Activated CD4-positive, alpha-beta T cell treated with anti-CD3 and anti-CD28 coated beads, Interleukin-10, Interleukin-2, amounts not matched to agents 100 ng/mL and 50 ng/mL, durations not matched to agents 16 hours and 8 hours (primary cell): ENCODE measurements at places on chromosomes 11 and 22.
A peak's percentile ranks its signal among the peaks of the same experiment; 100 is the strongest.

- DNase-seq: no peak
Observed at GRCh38 chr11:34478845-34479663, 34.5 kb downstream of the ELF5 start.

- no peak for DNase-seq
Observed at GRCh38 chr22:20089977-20090729, 10.1 kb downstream of the DGCR8 start.

- DNase-seq: peak; percentile 83
Observed at GRCh38 chr22:23521441-23522113, 58.5 kb downstream of the IGLL1 start.

DNA sequence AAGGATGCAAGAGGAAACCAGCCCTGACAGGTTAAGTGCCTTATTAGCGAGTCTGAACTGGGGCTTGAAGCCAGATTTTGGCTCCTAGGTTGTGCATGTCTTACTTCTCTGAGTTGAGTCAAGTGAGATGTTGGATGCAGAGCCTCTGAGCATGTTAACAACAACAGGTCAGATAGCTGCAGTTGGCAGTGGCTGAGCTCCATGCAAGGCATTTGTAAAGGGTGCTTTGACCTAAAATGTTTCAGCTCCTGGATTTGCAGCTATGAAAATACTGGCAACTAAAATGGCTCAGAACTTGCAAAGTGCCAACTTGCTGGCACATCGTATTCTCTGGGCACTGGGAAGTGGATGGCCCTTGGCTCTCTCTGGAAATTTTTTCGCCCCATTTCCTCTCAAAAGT lies 16.4 kb upstream of the CSRP3 start:
- no peak for DNase-seq

DNA sequence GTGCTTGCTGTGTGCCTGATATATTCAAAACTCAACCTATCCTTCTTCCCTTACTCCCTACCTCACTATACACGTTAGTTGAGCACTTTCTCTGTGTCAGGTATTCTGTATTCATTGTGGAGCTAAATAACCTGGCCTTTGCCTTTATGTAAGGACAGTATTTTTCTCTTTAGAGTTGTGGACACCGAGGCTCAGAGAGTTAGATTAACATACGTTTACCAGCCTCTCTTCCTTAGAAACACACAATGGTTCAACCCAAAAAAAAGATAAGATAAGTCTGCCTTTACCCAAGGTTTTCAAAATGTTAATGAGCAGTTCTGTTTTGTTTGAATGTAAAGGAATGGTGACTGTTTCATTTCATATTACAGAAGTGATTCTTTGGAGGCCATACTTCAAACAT lies 45.0 kb downstream of the CBL start:
- DNase-seq: no peak

GRCh38 chr22:31530823-31531195 lies 34.5 kb downstream of the SFI1 start:
- DNase-seq: no peak

GRCh38 chr11:13229711-13230318 lies 47.8 kb upstream of the BMAL1 start:
- DNase-seq: no peak

DNA sequence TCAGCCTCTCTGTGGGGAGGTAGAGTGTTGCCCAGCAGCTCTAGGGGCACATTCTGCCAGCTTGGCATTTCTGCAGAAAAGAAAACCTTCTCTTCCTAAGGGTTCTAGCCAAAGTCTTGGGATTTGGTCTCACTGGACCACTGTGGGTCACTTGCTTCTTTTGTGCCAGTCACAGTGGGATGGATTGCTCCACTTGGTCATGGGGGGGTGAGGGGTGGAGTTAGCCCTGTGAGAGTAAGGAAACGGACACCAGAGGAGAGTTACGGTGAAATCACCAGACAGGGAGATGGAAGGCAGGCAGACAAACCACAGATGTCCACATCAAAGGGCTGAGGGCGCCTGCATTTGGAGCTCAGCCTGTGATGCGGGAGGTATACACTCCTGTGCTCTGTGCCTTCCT lies 10.8 kb downstream of the SGSM1 start:
- DNase-seq: no peak

- peak; percentile 80 for DNase-seq
Observed at GRCh38 chr22:20429254-20430100, 8.1 kb downstream of the SCARF2 start.

GRCh38 chr22:17366329-17366728 lies 2.9 kb upstream of the CECR2 start:
- no peak for DNase-seq

DNA sequence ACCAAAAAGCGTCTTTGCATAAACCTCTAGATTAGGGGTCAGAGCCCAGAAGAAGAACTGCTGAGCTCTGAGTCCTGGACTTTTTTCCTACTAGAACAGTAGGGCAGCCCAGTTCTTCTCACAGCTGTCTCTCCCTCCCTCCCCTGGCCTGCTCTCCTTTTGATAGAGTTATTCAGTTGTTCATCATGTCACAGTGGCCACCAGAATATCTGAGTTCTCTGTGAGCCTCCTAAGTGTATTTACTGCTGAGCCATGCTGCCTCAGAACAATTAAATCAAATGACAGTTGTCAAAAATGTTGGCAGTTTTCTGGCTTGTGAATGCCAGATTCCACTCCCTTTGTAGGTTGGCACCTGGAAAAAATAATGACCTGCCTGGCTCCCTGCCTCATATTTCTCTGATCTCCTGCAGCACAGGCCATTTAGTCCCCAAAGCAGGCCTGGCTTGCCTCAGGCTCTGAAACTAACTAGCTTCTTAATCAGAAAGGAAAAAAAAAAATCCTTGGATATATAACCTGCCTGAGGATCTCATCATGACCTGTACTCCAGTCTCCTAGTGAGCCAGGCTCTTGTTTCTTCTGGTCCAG lies 377.4 kb upstream of the LARGE1 start:
- no peak for DNase-seq

GRCh38 chr11:77174559-77174958 lies 46.5 kb downstream of the MYO7A start:
- no peak for DNase-seq

- DNase-seq: peak; percentile 32
Observed at GRCh38 chr11:45092901-45093760, 53.3 kb upstream of the PRDM11 start.

GRCh38 chr22:48867891-48868290 lies 959.8 kb downstream of the BRD1 start:
- DNase-seq: no peak

- DNase-seq: no peak
Observed at GRCh38 chr11:82007521-82007920, 726.1 kb downstream of the FAM181B start.

- DNase-seq: no peak
Observed at GRCh38 chr11:115606498-115607220, 102.4 kb upstream of the CADM1 start.

GRCh38 chr11:36848660-36849059 lies 250.6 kb upstream of the RAG2 start:
- DNase-seq: no peak

DNA sequence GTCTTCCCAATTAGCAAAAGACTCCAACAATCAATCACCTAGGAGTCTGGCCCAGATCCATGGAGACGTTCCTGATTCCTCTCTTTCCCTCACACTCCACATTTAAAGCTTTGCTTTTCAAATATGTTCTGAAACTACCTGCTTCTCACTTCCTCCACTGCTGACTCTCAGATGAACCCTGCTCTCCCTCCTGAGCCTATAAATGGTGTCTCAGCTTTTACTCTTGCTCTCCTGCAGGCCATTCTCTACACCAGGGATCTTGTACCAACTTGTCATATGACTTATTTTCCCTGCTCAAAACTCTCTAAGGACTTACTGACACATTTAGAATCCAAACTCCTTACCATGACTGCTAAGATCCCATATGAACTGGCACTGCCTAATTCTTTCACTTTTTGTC lies 138.4 kb upstream of the DDI1 start:
- no peak for DNase-seq

- no peak for DNase-seq
Observed at GRCh38 chr11:13076961-13077360, 67.8 kb downstream of the RASSF10 start.

DNA sequence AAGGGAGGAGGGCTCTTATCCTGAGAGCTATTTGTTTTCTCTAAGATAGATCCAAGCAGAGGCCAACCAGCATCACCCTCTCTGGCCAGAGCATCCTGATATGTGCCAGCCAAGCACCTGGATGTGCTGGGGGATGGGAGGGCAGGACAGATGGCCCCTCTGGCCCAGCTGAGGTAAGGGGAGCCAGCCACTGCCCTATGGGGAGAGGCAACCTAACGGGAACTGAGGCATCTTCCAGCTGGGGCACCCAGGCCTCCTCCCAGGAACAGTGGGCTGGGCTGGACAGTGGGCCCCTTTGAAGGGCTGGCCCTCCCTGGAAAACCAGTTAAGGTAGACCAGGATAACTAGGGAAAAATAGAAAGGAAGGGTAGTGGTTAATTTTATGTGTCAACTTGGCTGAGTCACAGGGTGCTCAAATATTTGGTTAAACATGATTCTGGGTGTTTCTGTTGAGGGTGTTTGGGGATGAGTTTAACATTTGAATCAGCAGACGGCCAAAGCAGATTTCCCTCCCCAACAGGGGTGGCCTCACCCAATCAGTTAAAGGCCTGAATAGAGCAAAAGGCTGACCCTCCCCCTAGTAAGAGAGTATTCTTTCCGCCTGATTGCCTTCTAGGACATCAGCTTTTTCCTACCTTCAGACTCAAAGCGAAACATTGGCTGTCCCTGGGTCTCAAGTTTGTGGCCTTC lies 595.1 kb downstream of the BUD13 start:
- DNase-seq: no peak

DNA sequence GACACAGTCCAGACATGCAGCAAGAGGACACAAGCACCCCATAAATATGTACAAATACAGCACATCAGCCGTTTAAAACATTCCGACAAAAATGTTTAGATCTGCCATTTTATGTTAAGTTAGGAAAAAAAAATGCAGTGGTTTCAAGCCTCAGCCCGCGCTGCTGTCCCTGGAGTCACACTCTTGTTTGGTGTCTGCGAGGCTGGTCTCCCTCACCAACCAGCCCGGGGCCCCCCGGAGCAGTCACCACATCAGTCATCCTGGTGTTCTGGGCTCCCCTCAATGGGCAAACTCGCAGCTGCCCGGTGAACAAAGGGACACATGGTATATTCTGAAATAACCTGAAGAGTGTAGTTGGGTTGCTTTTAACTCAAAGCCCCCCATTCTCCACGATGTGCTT lies 1022.2 kb downstream of the BRD1 start:
- DNase-seq: no peak

DNA sequence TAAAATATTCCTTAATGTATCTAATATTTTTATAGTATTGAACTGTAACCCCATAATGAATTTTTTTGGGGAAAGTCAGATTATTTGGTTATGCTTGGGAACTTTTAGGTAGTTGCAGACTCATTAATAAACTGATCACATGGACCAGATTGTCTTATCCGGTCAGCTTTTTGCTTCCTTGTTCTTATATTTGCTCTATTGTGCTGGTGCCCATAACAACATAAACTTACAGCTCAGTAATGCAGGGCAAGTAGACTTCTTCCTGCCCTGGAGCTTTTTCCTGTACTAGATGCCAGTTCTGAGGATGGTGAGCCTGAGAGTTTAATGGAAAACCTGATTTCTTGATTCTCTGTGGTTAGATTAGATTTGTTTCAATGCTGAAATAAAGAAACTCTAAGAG lies 53.2 kb downstream of the MTMR3 start:
- no peak for DNase-seq

GRCh38 chr11:124747406-124748099 lies 4.5 kb downstream of the VSIG2 start:
- DNase-seq: no peak

- DNase-seq: peak; percentile 36
Observed at GRCh38 chr11:122108192-122108799, 7.7 kb downstream of the BLID start.

DNA sequence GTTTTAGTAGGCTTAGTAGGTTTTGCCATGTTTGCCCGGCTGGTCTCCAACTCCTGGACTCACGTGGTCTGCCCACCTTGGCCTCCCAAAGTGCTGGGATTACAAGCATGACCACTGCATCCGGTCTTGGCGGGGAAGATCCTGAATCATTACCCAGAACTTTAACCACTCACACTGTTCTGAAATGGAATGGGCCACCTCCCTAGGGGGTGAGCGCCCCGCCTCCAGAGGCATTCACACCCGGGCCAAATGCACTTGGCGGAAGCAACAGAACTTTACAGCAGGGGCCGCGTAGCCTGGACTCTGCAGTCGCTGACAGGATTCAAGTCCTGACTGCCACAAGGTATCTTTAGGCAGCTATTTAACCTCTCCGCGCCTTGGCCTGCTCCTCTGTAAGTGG lies 5.4 kb downstream of the CCDC86 start:
- no peak for DNase-seq

DNA sequence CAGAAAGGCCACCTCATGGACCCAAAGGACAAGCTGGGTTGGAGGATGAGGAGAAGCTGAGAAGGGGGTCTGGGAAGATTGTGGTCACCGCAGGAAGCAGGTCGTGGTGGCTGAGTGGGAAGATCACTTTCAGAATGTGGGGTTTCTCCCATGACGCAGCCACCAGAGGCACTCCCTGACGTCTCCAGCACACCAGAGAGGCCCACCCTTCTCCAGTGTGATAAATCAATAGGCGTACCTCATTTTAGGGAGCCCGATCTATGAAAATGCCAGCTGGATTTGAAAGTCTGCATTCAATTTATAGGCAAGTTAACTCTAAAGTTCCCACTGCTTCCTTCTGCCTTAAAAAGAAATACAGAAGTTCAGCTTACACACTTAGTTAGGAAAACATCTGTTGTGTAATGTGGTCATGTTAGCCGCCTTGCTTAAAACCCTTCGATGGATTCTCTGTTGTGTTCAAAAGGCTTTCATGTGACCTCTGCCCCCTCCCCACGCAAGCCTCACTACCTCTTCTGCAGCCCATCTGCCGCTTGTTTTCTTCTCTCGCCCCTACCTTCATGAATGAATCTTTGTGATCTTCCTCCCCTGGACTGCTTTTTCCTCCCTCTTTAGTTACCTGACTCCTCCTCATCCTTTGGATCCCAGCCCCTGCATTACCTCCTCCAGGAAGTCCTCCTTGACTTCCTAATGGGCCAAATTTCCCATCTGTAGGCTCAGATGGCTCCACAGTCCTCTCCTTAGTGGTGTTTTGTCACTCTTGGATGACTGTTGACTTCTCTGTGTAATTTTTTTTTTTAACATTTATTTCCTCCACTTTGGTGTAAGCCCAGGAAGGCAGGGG lies 10.7 kb downstream of the TSPAN18 start:
- DNase-seq: no peak

DNA sequence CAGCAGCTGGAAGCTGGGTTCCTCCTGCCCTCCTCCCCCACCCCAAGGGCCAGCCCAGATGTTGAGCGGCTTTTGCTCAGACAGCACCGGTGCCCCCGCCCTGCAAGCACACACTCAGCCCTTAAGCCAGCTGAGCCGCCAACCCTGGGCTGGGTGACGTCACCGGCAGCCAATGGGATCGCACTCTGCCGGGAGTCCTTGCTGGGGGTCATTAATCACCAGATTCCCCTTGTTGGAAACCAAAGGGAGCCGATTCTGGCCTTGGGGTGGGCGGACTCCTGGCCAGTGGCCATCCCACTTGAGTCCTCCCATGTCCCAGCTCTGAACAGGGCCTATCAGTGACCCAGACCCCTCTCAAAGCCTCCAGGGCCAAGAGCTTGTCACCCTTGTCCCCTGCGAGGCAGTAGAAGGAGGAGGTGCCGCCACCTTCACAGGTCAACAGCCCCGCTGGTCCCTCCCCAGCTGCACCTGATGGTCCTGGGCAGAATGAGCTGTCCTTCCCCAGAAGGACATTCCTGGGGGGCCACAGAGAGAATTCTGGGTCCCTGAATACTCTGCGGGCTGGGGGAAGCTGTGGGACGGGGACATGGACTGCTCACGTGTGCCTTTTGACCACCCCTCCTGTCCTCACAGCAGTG lies 7.4 kb downstream of the DUSP8 start:
- DNase-seq: no peak
